ENCODE measurements at places on chromosomes 1 and 21. TPM values are rescaled to one million over a fixed set of nuclear protein-coding genes. Genes with fewer than 3 reads are reported as not detected.

Gene PIK3R3
- total RNA-seq = 46.6 TPM

Gene APOBEC4
- total RNA-seq = not detected

Gene LGALS8
- 61.0 TPM for total RNA-seq

Gene GBP6
- total RNA-seq = not detected

Gene GBP4
- total RNA-seq = 9.9 TPM

Gene LIN28A
- not detected for total RNA-seq

Gene S100A12
- total RNA-seq = 2.2 TPM

Gene PCSK9
- not detected for total RNA-seq

Gene FCGR3A
- total RNA-seq = 73.9 TPM

Gene ZNF683
- not detected for total RNA-seq

Gene PLEKHA6
- 55.4 TPM for total RNA-seq

Gene CNIH4
- 35.3 TPM for total RNA-seq

Gene LPAR3
- total RNA-seq = 51.8 TPM

Gene GRIK3
- 1.8 TPM for total RNA-seq

Gene LCE1F
- total RNA-seq = not detected

Gene PDZK1
- not detected for total RNA-seq

Gene CD2
- 0.92 TPM for total RNA-seq

Gene TTC39A
- total RNA-seq = 24.7 TPM

Gene S100A14
- 4.3 TPM for total RNA-seq

Gene PGBD5
- total RNA-seq = 29.9 TPM

Gene KLHDC8A
- total RNA-seq = 0.47 TPM

Gene ZNF593OS
- not detected for total RNA-seq

Gene OR2L2
- not detected for total RNA-seq

Gene C8B
- not detected for total RNA-seq

Gene NUDT4B
- total RNA-seq = 0.63 TPM

Gene ZSCAN20
- total RNA-seq = 4.9 TPM

Gene PTAFR
- 2.0 TPM for total RNA-seq

Gene KIF26B
- 0.41 TPM for total RNA-seq

Gene PLA2G5
- 99.4 TPM for total RNA-seq

Gene LRRN2
- 4.8 TPM for total RNA-seq

Gene TDRD10
- total RNA-seq = 3.4 TPM

Gene C4BPA
- not detected for total RNA-seq

Gene KRTAP21-2
- total RNA-seq = not detected

Gene SERPINC1
- total RNA-seq = not detected

Gene VAMP4
- 11.1 TPM for total RNA-seq

Gene ANKRD35
- 2.0 TPM for total RNA-seq

Gene GJB5
- total RNA-seq = not detected

Gene MYOC
- total RNA-seq = 4.3 TPM

Gene DAB1
- total RNA-seq = 9.4 TPM

Gene MRAP
- total RNA-seq = 0.32 TPM

Gene ZC3H11A
- total RNA-seq = 56.0 TPM

Gene PRKAA2
- total RNA-seq = 67.7 TPM

Gene MYCL
- 0.33 TPM for total RNA-seq

Gene FNDC5
- total RNA-seq = 122 TPM

Gene TIMM17A
- 81.7 TPM for total RNA-seq

Gene GCSAML
- 0.17 TPM for total RNA-seq

Gene PTPRU
- 23.2 TPM for total RNA-seq

Gene ECM1
- total RNA-seq = 36.4 TPM

Gene ACTL8
- not detected for total RNA-seq

Gene SLAMF9
- not detected for total RNA-seq

Gene SH3BGR
- 92.4 TPM for total RNA-seq

Gene DIRAS3
- 8.7 TPM for total RNA-seq

Gene ILDR2
- total RNA-seq = 5.4 TPM

Gene LYPD8
- total RNA-seq = not detected
